B cell (primary cell): ENCODE measurements at places on chromosomes 7 and 10.

GRCh38 chr7:20596653-20597052, 18.8 kb upstream of the ABCB5 start:
- no peak for DNase-seq
- H3K27ac ChIP-seq = no peak overlapping the region
- H3K36me3 ChIP-seq = no peaks in the 10 kb centered on the region
- peaks cover 11% of the 10 kb centered on the region for H3K27me3 ChIP-seq
- H3K4me3 ChIP-seq = no peak overlapping the region
- peaks cover 3% of the 10 kb centered on the region for H3K4me1 ChIP-seq

GRCh38 chr7:36878288-36878687, 154.0 kb upstream of the AOAH start:
- no peak for DNase-seq
- H3K27ac ChIP-seq = no peak overlapping the region
- no peak overlapping the region for H3K4me3 ChIP-seq
- H3K27me3 ChIP-seq = no peaks in the 10 kb centered on the region

DNA sequence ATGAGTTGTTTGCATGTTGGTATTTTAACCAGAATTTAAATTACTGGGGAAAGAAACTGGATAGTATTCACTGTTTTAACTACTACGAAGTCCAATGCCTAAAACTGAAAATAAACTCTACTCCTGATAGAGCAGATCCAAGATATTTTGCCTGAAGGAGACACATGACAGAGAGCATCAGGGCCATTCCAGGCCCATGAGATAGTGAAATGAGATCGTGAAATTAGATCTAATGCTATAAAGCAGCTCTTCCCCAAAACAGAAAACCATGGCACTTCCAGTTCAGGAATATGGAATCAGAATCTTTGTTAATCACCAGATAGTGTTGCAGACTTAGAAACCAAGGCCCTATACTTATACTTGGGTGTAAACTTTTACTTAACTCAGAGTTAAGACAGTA, 124.3 kb upstream of the CACNA2D1 start:
- H3K4me1 ChIP-seq = no peaks in the 10 kb centered on the region
- no peak for DNase-seq
- H3K4me3 ChIP-seq = no peak overlapping the region
- H3K36me3 ChIP-seq = no peaks in the 10 kb centered on the region
- H3K27ac ChIP-seq = no peak overlapping the region
- no peaks in the 10 kb centered on the region for H3K27me3 ChIP-seq

DNA sequence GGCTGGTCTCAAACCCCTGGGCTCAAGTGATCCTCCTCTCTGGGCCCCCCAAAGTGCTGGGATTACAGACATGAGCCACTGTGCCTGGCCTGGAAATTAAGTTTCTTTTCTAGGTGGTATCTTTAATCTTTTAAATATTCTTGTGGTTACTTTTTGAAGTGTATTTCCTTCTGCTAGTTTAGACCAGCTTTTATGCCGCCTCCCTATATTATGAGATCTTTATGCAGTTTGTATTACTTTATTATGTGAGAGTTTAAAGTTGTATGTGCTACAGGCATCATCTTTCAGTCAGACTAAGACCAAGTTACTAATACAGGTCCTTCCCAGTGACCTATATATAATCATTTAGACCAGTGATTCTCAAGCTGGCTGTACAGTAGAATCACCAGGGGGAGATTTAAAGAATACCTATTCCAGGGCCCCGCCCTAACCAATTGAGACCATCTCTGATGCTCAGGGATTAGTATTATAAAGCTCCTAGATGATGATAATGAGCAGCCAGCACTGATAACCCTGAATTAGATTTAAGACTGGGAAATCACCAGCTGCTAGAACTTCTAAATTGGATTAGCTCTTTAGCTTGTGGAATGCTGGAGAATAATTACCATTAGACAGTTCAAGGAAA, 11.3 kb downstream of the INPP5F start:
- no peaks in the 10 kb centered on the region for H3K36me3 ChIP-seq
- no peaks in the 10 kb centered on the region for H3K27me3 ChIP-seq
- no peak overlapping the region for H3K4me3 ChIP-seq
